Muscle of leg (tissue), 16 donors: ENCODE measurements at places on chromosomes 16 and 17.

DNA sequence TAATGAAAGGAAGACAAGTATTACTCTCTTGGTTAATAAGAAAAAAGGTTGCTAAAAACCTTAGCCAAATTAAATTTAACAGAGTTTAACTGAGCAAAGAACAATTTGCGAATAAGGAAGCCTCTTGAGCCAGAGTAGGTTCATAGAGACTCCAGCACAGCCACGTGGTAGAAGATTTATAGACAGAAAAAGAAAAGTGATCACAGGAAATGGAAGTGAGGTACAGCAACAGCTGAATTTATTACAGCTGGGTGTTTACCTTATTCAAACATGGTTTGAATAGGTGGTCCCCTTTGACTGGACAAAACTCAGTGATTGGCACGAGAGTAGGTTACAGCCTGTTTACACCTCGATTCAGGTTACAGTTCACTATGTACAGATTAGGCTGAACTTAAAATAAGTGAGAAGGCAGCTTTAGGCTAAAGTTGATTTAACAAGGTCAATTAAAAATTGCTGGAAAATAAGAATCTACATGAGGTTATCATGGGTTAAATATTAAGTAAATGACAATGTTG is 3.3 kb upstream of the CCL15 start:
- DNase-seq, result no peak

GRCh38 chr17:49779739-49780231 is 8.7 kb upstream of the KAT7 start:
- peak; percentile 83 for DNase-seq

GRCh38 chr17:55295411-55296170 is 30.8 kb downstream of the HLF start:
- DNase-seq, result peak; percentile 57

DNA sequence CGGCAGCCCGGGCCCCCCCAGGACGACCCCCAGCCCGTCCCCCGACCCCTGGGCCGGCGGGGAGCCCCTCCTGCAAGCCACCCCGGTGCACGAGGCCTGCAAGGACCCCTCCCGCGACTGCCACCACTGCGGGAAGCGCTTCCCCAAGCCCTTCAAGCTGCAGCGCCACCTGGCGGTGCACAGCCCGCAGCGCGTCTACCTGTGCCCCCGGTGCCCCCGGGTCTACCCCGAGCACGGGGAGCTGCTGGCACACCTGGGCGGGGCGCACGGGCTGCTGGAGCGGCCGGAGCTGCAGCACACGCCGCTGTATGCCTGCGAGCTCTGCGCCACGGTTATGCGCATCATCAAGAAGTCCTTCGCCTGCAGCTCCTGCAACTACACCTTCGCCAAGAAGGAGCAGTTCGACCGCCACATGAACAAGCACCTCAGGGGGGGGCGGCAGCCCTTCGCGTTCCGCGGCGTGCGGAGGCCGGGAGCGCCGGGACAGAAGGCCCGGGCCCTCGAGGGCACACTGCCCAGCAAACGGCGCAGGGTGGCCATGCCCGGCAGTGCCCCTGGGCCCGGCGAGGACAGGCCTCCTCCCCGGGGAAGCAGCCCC is 15.6 kb upstream of the ZFPM1 start:
- no peak for DNase-seq

- DNase-seq, result no peak
Measured at GRCh38 chr16:83023640-83024039, 396.9 kb downstream of the CDH13 start.

GRCh38 chr17:5785338-5785737 is 201.0 kb upstream of the NLRP1 start:
- DNase-seq, result no peak

DNA sequence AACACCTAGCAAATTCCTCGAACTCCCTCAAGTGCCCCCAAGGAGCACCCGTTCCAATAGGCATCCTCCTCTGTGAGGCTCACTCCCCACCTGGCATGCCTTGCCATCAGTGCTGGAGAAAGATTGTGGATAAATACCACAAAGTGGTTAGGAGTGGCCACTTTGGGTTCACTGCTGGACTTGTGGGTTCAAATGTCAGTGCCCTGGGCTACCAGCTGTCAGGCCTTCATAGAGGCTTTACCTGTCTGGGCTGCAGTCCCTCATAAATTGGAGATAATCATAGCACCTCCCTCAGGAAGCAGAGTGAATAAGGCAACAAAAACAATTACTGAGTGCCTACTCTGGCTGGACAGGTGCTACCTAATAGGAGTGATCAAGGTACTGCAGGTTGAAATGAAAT is 1.5 kb upstream of the SYT17 start:
- no peak for DNase-seq

DNA sequence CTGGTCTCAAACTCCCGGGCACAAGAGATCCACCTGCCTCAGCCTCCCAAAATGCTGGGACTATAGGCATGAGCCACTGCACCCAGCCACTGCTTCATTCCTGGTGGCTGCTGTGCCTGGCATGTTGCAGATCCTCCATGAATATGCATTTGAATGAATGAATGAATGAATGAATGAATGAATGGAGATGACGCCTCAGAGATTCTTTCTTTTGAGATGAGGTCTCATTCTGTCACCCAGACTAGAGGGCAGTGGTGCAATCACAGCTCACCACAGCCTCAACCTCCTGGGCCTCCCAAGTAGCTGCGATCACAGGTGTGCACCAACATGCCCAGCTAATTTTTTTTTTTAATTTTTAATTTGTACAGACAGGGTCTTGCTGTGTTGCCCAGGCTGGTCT is 5.2 kb downstream of the SPN start:
- no peak for DNase-seq

DNA sequence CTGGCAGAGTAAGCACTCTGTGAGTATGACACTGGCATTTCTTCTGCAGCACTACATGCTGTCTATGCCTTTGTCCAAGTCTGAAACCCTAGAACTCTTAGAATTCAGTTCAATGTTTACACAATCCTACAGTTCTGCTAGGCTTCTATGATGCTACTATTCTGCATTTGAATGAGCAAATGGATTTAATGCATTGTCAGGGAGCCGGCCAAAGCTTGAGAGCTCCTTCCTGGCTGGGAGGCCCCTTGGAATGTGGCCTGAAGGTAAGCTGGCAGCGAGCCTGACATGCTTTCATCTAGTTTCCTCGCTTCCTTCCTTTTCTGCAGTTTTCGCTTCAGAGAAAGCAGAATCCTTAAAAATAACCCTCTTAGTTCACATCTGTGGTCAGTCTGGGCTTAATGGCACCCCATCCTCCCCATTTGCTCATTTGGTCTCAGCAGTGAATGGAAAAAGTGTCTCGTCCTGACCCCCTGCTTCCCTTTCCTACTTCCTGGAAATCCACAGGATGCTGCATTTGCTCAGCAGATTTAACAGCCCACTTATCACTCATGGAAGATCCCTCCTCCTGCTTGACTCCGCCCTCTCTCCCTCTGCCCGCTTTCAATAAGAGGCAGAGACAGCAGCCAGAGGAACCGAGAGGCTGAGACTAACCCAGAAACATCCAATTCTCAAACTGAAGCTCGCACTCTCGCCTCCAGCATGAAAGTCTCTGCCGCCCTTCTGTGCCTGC is at the start of gene CCL2:
TSS of gene CCL2 (plus strand) at position 635 of the 730 bp plus-strand sequence. CDS start at position 700, 65 bp downstream.
- DNase-seq, result peak; percentile 97

- DNase-seq, result no peak
Measured at GRCh38 chr17:62688398-62689160, 61.1 kb downstream of the MRC2 start.

- DNase-seq, result no peak
Measured at GRCh38 chr17:40484285-40484972, 17.0 kb downstream of the TNS4 start.

- DNase-seq, result no peak
Measured at GRCh38 chr16:17939723-17940122, 396.8 kb downstream of the NPIPA8 start.

DNA sequence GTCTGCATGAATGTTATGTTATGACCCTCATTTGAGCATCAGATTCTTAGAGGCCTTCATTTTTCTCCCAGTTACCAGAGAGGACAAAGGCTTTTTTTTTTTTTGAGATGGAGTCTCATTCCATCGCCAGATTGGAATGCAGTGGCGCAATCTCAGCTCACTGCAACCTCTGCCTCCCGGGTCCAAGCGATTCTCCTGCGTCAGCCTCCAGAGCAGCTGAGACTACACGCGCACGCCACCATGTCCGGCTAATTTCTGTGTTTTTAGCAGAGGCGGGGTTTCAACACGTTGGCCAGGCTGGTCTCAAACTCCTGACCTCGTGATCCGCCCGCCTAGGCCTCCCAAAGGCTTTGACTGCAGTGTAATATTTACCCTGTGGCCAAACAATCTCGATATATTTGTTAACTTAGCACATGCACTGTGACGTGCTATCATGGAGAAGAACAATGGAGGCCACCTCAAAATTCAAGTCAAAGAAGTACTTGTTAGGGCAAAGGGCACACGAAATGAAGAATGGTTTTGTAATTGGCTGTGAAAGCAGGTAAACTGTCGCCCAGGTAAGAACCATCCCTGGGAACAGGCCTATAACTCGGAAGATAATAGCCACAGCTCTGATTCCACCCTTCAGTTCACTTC is 303.4 kb downstream of the SLC39A11 start:
- DNase-seq, result no peak

GRCh38 chr16:53752560-53752959 is 48.6 kb downstream of the FTO start:
- DNase-seq, result no peak

DNA sequence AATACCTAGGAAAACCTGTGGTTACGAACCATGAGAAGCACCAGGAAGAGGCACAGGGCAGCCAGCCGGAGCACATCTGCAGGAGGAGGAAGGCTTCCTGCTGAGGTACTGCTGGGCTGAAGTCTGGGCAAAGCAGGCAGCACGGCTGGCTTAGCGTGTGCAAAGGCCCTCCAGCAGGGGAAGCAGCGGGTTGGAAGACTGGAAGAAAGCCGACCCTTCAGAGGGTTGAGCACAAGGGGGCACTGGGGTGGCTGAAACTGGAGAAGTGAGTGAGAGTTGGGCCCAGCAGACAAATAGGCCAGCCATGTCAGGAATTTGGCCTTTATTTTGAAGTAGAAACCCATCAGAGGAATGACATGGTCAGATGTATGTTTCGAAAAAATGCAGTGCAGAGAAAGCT is 12.1 kb upstream of the HSD3B7 start:
- no peak for DNase-seq

DNA sequence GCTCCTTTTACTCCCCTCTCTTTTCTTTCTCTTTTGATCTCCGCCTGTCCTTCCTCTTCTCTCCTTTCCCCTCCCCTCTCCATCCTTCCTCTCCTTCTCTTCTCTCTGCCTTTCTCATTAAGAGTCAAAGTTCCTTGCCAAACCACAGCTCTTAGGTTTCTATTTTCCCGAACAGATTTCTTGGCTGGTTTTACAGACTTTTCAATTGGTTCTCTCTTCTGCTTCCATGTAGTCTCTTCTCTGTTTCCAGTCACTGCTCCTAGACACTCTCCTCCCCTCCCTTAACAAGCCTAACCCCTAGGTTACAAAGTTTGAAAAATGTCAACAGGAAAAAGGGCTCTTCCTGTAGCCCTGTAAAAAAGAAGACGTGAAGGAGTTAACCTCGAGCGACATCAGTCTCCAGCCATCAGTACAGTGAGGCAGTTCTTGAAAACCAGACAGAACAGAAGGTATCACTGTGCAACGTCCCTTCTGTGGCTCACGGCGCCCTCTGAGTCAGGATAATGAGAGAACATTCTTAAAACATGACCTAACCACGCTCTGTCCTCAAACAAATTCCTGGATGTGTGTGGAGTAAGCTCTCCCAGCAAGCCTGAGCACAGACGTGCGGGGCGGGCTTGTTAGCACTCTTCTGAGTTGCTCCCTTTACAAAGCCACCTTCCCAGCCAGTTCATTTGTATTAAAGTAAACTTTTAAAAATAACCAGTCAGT is 11.6 kb upstream of the MARCHF10 start:
- DNase-seq, result peak; percentile 97

GRCh38 chr17:38434178-38434665 is 6.0 kb downstream of the ARHGAP23 start:
- no peak for DNase-seq

DNA sequence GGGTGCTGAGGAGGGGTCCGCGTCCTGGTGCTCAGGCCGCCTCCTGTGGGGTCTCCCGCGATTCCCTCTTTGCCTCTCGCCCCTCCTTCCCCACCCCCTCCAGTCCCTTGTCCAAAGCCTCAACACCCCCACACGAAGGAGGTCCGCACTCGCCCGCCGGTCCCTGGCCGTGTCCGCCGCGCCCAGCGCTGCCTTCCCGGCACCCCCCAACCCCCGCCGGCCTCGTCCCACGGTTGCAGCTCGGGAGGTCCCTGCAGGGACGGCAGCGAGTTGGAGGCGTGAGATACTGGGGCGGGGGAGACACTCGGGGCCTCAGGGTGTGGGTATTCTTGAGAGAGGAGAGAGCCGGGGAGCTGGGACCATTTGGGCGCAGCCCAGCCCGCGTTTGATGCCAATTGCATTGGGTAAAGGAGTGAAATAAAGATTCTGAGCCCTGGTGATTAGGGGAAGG is 468 bp downstream of the FLYWCH2 start:
- peak; percentile 35 for DNase-seq

DNA sequence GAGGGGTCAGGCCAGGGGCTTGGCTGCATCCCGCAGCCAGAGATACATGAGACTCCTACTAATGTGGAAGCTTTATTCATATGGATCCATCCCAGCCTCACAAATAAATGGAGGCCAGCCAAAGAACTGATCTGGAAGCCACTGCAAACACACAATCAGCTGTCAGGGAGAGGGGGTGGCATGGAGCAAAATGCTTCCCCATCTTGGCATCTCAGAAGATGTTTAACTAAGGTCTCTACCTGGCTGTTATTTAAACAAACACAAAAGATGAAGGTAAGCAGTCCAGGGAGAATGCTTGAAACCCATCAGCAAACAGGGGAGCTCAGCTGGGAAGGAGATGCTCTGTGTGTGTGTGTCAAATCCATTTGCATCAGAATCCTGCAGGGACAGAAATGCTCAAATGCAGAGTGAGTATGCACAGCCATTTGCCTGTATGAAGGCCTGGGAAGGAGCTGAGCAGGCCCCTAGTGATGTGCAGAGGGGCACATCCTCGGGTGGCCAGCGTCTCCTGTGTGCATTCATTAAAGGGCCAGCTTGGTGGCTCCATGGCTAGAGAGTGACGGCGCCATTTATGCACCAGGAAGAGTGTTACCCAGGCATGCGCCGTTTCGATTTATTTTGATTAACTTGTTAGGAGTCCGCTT is 34.2 kb upstream of the IRX3 start:
- peak; percentile 7 for DNase-seq

DNA sequence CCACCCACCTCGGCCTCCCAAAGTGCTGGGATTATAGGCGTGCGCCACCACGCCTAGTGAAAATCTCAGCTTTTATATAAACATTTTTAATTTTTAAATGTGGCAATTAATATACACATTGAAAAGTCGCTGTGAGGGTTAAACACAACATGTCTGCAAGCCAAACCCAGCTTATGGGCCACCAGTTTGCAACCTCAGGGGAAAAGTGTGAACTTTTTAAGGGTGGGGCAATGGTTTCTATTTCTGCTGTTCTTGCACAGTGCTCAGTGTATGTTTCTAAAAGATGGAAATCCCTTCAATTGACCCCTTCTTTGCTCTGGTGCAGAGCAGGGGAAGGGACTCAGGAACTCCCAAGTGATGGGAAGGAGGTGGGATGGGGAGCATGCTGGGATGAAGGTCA is 18.3 kb upstream of the SUPT4H1 start:
- no peak for DNase-seq

- DNase-seq, result no peak
Measured at GRCh38 chr16:54027558-54027957, 259.0 kb downstream of the IRX3 start.
